Activated naive CD4-positive, alpha-beta T cell (primary cell): ENCODE measurements at places on chromosomes 16 and 17.

GRCh38 chr16:2980227-2981176, at the start of gene PKMYT1:
Gene PKMYT1, minus strand, starts transcription at chr16:2980446. Its CDS starts 789 bp downstream, at chr16:2979657.
- peak; percentile 92 for DNase-seq

GRCh38 chr17:55216888-55217287, 47.9 kb upstream of the HLF start:
- DNase-seq, result no peak

- no peak for DNase-seq
Observed at GRCh38 chr17:64618848-64619247, 43.3 kb downstream of the SMURF2 start.

GRCh38 chr17:57528058-57528451, 217.0 kb downstream of the CCDC182 start:
- DNase-seq, result no peak

- no peak for DNase-seq
Observed at GRCh38 chr17:8831234-8831849, 32.2 kb upstream of the MFSD6L start.

DNA sequence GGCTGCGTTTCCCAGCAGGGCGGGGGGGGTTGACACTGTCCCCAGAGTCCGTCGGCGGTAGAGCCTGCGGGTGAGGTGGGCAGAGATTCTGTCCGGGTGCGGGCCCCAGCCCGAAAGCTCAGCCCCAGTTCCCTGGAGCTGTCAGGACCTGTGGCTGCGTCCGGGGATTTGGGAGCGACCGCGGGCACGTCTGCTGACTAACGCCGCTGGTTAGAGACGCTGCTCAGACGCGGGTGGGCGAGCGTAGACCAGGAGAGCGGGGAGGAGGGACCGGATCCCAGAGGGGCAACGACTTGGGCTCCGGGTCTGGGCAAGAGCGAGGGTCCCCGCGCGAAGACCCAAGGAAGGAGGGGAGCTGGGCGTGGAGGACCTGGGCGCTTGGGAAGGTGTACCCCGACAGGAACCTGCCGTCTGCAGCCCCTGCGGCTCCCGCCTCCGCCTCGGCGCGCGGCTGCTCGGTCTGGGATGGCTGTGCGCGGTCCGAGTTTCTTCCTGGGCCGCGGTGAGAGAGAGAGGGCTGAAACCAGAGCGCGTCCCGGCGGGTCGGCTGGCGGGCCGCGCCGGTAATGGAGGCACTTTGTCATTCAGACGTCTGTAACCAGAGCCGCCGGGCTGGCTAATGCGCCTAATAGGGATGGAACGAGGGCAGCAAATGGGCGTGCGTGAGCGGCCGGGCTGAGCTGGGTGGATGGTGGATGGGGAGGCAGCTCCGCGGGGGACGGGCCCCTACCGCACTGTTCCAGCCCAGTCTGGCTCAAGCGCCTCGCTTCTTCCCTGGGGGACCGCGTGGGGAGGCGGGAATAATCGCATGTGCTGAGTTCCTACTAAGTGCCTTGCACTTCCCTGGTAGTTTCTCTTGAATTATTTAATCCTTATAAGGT, 2.3 kb downstream of the NGFR start:
- DNase-seq, result no peak

GRCh38 chr17:44219616-44220212, at the start of gene UBTF:
Gene UBTF, minus strand, starts transcription at chr17:44219675. Its CDS starts 1,446 bp downstream, at chr17:44218229.
- no peak for DNase-seq

GRCh38 chr16:55217392-55217791, 106.6 kb upstream of the IRX6 start:
- no peak for DNase-seq

DNA sequence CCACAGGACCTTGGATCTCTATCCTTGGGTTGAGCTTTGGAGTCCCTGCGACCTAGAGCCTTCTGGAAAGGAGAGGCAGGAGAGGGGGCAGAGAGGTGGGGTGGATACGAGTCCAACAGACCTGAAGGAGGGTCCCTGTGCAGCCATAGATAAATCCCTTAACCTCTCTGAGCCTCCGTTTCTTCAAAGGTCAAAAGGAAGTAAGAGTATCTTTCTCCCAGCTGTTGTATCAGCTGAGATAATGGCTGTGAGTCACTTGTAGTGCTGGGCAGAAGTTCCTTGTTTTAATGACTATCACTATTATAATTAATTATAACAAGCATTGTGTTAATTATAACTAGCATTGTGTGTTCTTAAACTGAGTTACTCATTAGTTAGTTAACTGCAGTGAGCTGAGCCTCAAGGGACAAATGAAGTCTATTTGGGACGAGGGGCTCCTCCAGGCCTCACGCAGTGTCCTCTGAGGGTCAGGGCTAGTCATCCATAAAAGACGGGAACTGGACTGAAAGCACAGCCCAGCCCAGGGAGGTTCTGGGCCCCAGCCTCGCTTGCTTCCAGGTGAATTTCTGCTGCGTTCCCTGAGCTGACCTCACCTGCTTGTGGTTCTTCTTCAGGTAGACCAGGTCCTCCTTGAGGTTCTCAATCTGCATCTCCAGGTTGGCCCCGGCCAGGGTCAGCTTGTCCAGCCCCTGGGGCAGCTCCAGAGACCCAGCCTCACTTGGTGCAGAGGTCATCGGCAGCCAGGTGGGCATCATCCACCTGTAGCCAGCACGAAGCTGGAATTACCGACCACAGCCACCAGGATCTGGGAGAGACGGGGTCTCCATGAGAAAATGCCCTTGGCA, 5.7 kb upstream of the KRT17 start:
- DNase-seq, result no peak

DNA sequence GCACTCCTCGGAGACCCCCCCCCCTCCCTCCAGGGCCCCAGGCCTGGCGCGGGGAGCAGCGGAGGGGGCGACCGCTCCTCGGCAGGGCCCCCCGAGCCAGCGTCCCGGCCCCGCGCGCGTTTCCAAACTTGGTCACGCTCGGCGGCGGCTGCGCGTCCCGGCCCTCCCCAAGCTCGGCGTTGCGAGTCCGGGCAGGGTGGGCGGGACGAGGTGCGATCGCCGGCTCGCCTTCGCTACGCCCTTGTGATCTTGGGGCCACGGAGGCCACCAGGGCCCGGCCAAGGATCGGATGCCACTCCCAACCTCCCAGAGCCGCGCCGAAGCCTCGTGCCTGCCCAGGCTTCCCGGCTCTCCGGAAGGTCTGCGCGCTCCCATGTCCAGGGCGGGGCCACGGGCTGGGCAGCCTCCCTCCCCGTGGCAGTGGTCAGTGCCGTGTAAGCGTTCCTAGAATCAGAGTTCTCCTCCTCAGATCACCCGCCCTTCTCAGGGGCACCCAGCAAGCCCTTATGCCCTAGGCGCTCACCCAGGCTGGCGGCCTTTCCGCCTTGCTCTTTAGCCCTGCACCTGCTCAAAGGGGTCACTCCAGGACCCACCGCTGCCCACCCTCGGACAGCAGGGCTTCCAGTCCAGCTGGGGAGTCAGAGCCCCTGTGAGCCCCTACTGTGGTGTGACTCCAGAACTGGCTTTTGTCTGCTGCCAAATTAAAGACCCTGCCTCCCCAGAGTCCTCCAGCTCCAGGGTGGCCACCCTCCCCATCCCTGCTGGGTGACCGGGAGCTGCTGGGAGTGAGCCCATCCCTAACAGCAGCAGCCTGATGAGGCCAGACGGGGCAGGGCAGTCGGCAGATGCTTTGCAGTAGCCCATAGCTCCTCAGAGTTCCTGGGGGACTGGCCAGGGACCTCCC, 12.2 kb upstream of the MRPS23 start:
- DNase-seq, result no peak

DNA sequence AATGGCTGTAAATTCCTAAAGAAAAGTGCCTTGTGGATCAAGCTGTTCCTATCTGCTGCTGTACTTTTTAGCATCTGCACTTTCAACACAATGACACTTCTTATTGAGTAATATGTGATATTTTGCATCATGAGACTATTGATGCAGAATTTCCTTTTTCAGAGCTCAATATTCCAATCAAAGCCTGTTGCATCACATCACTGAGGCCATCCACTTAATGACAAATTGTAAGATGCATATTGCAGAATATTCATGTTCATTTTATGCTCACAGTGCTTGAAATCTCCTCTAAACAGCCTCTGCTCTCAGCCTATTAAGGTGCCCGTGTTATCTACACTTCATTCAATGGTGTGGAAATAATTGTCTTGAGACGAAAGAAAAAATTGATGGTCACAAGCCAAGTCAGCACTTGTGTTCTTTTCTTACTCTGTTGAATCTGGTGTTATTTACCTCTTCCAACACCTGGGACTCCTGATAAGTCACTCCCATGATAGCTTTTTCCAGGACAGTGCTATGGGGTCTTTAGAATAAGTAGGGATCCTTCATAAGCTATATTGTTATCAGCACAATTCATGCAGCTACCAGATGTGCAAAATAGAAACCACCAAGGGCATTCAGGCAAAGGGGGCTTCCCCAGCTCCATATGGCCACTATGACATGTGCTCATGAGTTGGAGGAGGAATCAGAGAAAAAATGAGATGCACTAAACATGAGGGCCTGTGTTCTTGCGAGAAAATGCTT, 9.3 kb upstream of the SKAP1 start:
- no peak for DNase-seq

DNA sequence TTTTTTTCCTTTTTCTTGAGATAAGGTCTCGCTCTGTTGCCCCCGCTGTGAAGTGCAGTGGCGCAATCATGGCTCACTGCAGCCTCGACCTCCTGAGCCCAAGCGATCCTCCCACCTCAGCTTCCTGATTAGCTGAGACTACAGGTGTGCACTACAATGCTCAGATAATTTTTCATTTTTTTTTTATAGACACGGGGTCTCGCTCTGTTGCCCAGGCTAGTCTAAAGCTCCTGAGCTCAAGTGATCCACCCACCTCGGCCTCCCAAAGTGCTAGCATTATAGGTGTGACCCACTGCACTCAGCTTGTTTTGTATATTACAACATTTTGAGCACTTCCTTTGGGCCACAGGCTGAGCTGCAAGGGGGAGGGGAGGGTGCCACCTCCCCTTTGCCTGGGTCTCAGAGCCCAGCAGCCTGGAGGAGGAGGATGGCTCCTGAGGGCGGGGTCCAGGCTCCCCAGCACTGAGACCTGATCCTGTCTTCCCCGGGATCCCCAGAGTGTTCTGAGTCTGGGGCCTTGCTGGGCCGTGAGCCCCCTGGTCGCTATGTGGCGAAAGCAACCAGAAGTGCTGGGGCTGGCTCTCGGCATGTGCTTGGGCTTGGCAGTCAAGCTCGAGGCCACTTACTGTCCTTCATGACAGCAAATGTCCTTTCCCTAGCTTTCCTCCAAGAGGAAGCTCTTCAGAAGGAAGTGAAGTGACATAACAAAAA, 8.1 kb downstream of the DEF8 start:
- DNase-seq, result no peak

DNA sequence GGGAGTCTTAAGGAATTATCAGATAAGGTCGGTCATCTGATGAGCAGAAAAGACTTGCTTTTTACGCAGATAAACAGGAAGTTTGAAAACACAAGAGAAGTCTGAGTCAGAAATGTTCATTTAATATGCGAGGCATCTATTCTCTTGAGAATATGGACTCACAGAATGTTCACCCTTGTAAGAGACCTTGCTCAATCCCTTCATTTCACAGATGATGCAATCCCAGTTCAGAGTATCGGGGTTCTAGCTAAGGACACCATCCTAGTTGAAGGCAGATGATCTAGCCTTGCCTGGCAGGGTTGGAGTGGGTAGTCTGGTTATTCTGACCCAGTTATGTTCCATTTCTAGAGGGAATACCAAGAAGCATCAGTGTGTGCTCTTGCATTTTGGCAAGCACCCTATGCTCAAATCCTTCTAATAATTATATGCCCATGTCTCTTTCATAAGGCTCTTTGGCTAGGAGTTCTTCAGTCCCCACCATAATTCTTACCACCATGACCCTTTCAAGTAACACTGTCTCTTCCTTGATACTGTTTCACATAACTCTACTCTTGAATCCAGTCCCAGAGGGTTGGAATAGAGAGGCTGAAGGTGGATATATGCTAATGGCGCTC, 42.5 kb downstream of the YPEL2 start:
- no peak for DNase-seq
